Stomach (tissue), 19 donors: ENCODE measurements at places on chromosomes 6 and 20. TPM values are rescaled to one million over a fixed set of nuclear protein-coding genes. Genes with fewer than 3 reads are reported as not detected.

Gene JPH2
- total RNA-seq = 12.8 TPM

Gene LHFPL5
- not detected for total RNA-seq

GRCh38 chr20:43942667-43943285 is 28.1 kb downstream of the TOX2 start:
- H3K27ac ChIP-seq = peak overlapping the region; percentile 75
- H3K36me3 ChIP-seq = no peaks in the 10 kb centered on the region
- DNase-seq = no peak
- H3K4me3 ChIP-seq = no peak overlapping the region

Gene SIRPD
- total RNA-seq = not detected

- H3K4me1 ChIP-seq = no peaks in the 10 kb centered on the region
- no peaks in the 10 kb centered on the region for H3K36me3 ChIP-seq
- H3K27me3 ChIP-seq = no peaks in the 10 kb centered on the region
- no peak overlapping the region for H3K4me3 ChIP-seq
Measured at GRCh38 chr6:6366803-6367202, 46.3 kb upstream of the F13A1 start.

Gene ZSCAN31
- total RNA-seq = 13.4 TPM

GRCh38 chr6:49054311-49054710 is 408.7 kb downstream of the MMUT start:
- no peak overlapping the region for H3K4me3 ChIP-seq
- no peak overlapping the region for H3K27ac ChIP-seq
- H3K27me3 ChIP-seq = no peaks in the 10 kb centered on the region
- H3K4me1 ChIP-seq = no peaks in the 10 kb centered on the region
- DNase-seq = no peak

DNA sequence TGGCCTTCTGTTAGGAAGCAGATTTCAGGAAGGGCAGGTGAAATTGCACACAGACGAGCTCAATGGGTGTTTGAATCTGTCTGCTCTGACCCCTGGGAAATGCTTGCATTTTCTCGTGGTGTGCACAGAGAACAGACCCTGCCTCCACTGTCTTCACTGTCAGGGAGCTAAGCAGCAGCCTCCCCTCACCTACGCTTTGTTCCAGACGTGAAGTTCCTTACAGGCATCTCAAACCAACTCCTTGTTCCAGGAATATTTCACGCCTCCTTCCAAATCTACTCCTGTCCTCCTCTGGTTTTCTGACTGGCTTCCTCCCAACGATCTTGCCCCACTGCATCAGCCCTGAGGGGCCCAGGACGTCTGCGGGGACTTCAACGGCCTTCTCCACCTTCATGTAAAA is 13.7 kb downstream of the DACT2 start:
- H3K4me3 ChIP-seq = no peak overlapping the region
- H3K27ac ChIP-seq = no peak overlapping the region
- no peaks in the 10 kb centered on the region for H3K36me3 ChIP-seq
- H3K4me1 ChIP-seq = no peaks in the 10 kb centered on the region
- no peaks in the 10 kb centered on the region for H3K27me3 ChIP-seq
- DNase-seq = no peak

GRCh38 chr20:43983904-43984361 is 69.3 kb downstream of the TOX2 start:
- H3K27me3 ChIP-seq = no peaks in the 10 kb centered on the region
- no peaks in the 10 kb centered on the region for H3K4me1 ChIP-seq
- DNase-seq = no peak
- H3K27ac ChIP-seq = no peak overlapping the region

DNA sequence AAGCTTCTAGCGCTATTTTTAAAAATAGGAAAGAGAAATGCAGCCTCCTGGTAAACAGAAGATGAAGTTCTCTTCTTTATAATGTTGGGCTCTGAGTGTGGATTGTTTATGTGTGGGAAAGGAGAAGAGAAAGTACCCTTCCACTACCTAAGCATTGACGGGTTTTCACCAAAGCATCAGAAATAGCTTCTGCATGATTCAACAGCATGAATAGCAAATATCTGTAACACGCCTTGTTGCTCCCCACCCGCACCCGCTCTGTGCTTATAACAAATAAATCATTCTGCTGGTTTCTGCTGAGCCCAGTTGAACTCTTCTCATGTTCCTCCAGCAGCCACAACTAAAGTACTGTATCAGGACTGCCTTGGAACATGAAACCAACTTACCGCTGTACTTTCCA is 20.7 kb downstream of the TXLNB start:
- no peaks in the 10 kb centered on the region for H3K27me3 ChIP-seq
- no peak overlapping the region for H3K27ac ChIP-seq
- DNase-seq = no peak
- no peaks in the 10 kb centered on the region for H3K36me3 ChIP-seq
- H3K4me1 ChIP-seq = no peaks in the 10 kb centered on the region
- no peak overlapping the region for H3K4me3 ChIP-seq

GRCh38 chr20:59205044-59205443 is 41.4 kb downstream of the ZNF831 start:
- no peak overlapping the region for H3K27ac ChIP-seq
- no peak overlapping the region for H3K4me3 ChIP-seq
- no peaks in the 10 kb centered on the region for H3K36me3 ChIP-seq
- H3K4me1 ChIP-seq = no peaks in the 10 kb centered on the region
- no peak for DNase-seq

Gene EYS
- not detected for total RNA-seq

Gene EDN3
- 2.0 TPM for total RNA-seq

Gene TMEM63B
- total RNA-seq = 90.6 TPM

DNA sequence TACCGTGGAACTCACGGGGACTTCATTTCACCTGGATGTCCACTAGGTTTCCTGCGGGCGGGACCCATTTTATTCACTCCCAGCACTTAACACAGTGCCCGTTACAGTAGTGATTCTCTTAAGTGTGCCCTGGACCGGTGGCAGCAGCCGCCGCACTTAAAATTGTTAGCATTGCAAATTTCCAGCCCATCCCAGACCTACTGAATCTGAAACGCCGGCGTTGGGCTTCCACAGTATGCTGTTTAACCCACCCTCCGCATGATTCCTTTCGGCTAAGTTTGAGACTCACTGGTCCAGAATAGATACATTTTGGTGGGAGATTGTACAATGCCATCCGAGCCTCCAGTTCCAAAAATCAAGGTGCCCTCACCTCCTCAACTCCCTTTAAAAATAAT is 967 bp downstream of the SMPDL3A start:
- peaks cover 34% of the 10 kb centered on the region for H3K4me1 ChIP-seq
- H3K4me3 ChIP-seq = peak overlapping the region; percentile 71
- no peak for DNase-seq
- no peaks in the 10 kb centered on the region for H3K27me3 ChIP-seq

Gene SLC35D3
- not detected for total RNA-seq

DNA sequence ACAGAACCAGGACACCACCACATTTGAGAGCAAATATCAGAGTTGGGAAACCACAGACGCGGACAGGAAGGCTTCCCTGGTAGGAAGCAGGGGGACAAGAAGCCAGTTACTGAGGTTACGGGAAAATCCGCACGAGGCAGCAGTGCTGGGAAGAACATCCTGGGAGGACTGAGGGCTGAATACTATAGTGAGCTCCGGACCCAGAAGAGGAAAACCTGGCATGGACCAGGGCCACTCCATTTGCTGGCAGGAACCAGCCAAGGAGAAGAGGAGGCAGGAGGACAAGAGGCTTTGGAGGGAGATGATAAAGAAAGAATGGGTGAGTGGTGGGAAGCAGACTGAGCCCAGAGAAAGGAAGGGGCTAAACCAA is 6.1 kb upstream of the DSN1 start:
- no peaks in the 10 kb centered on the region for H3K27me3 ChIP-seq
- no peak for DNase-seq
- H3K4me1 ChIP-seq = peaks cover under 1% of the 10 kb centered on the region
- no peak overlapping the region for H3K27ac ChIP-seq
- H3K36me3 ChIP-seq = peaks cover 20% of the 10 kb centered on the region

Gene SRSF6
- total RNA-seq = 22.8 TPM

DNA sequence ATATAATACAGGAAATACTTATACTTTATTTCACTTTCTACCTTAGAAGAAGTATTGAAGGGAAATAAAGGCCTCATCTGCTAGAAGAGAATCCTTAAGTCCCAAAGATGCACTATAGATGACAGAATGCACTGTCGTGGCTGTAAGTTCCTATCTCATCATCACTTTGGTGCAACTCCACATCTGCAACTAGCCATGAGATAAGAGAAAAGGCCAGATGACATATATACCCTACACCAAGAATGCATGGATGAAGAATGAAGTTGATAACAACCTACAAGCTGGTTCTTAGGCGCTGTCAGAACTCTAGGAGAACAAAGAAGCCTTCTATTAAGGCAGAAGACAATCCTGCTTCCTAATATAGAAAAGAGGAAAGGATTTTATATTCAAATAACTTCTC is 11.6 kb upstream of the PLN start:
- H3K4me3 ChIP-seq = no peak overlapping the region
- no peak for DNase-seq
- H3K27me3 ChIP-seq = no peaks in the 10 kb centered on the region
- H3K36me3 ChIP-seq = peaks cover 4% of the 10 kb centered on the region
- H3K4me1 ChIP-seq = no peaks in the 10 kb centered on the region

DNA sequence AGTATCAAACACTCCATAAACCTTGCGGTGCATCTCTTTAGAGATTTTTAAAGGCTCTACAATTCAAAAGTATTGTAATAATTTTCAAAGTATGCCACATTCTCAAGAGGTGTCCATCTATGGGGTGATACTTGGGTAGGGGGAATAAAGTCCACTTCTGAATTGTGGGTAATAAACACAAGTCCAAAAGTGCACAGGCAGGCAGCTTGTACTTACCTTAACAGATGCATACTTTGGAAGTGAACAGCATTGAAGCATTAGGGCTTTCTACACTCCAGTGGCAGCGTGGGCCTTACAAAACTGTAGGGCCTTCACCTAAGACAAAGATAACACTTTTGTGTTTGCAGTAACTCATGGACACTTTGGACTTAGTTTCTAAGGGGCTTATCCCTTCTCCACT is 58.6 kb downstream of the AIG1 start:
- DNase-seq = no peak
- no peaks in the 10 kb centered on the region for H3K27me3 ChIP-seq
- H3K27ac ChIP-seq = no peak overlapping the region

DNA sequence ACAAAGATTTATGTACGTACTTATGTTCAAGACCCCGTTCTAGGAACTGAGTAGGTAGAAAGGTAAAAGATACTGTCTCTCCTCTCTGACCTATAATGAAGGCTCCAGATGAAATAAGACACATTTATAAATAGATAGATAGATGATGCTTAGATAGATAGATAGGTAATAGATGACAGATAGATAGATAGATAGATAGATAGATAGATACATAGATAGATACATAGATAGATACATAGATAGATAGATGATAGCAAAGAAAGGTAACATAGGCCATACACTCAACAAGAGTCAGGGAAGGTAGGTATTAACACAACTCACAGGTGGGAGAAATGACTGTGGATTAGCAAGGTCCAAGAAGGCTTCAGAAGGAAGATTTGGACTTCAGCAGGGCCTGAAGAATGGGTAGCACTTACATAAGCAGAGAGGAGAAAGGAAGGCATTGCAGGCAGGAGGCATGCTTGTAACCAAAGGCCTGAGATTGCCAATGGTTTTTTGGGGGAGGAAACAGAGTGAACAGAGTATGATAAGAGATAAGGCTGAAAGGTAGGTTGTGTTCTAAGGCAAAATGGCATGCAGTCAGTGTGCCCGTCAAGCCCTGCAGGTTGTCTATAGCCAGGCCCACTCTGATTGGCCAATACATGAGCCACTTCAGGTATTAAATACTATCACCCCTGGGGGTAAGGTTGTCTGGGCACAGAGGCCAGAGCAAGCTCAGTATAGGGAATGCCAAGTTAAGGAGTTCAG is 7.7 kb upstream of the MYB start:
- H3K27ac ChIP-seq = no peak overlapping the region
- no peak for DNase-seq
- H3K27me3 ChIP-seq = no peaks in the 10 kb centered on the region
- H3K4me1 ChIP-seq = no peaks in the 10 kb centered on the region

Gene TUBB1
- not detected for total RNA-seq

DNA sequence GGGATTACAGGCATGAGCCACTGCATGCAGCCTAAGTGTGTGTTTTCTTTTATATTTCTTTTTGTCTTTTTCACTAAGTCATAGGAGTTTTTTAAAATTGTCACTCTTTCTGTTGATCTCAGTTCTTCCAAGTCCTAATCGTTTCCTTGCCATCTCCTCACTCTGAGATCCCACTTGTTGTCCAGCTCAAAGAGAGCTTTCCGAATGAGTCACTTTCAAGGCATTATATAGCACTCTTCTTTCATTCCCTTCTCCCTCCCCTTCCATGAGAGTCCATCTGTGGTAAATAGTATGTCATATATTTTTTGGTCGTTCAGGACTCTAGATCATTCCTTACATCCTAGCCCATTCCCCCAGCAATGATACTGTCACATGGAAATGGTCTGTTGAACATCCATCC is 4.3 kb downstream of the VAPB start:
- H3K27me3 ChIP-seq = no peaks in the 10 kb centered on the region
- no peak for DNase-seq
- no peak overlapping the region for H3K27ac ChIP-seq
- no peak overlapping the region for H3K4me3 ChIP-seq
- H3K36me3 ChIP-seq = no peaks in the 10 kb centered on the region

DNA sequence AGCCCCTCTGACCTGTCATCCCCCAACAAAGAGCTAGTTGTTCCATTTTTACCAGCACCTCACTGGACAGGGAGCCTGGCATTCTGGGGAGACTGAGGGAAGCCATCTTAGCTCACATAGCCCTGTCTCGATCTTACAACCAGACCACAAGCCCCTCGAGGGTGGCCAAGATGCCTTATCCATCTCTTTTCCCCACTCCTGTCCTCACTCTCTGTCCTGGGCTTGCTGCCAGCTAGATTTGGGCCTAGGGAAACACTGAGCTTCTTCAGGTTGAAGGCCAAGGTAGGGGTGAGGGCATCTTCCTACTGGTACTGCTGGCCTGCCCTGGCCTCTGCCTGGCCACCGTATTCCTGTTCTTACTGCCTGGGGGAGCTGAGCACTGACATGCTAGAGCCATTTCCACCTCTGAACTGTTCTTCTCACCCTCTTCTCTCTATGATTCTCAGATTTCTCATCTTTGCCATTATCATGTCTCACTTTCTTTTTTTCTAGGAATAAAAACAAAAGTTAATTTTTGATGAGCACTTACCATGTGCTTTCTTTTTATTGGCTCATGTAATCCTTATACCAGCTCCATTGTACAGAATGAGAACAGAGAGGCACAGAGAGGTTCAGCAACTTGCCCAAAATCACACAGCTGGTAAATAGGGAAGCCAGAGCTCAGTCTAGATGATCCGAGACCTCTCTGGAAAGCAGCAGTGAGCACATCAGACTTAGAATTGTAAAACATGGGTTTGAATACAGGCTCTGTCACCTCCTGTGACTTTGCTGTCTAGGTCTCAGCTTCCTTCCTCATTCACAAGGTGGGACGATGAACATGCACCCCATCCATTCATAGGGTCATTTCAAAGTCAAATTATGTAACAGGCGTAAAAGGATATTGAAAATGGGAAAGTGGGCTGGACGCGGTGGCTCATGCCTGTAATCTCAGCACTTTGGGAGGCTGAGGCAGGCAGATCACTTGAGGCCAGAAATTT is 28.7 kb downstream of the FGD2 start:
- H3K36me3 ChIP-seq = no peaks in the 10 kb centered on the region
- no peak overlapping the region for H3K27ac ChIP-seq
- DNase-seq = no peak
- no peak overlapping the region for H3K4me3 ChIP-seq

Gene NNAT
- 9.3 TPM for total RNA-seq

- no peaks in the 10 kb centered on the region for H3K36me3 ChIP-seq
- no peak overlapping the region for H3K27ac ChIP-seq
- no peak for DNase-seq
- no peak overlapping the region for H3K4me3 ChIP-seq
Measured at GRCh38 chr6:105974986-105975385, 111.2 kb upstream of the PRDM1 start.

Gene CALHM5
- 4.2 TPM for total RNA-seq

Gene CSNK2B
- total RNA-seq = 375 TPM
